ENCODE measurements at places on chromosomes 6 and 20.
A peak's percentile ranks its signal among the peaks of the same experiment; 100 is the strongest.

- no peak for DNase-seq
Measured at GRCh38 chr6:151025076-151025475, 159.6 kb downstream of the MTHFD1L start.

- no peak for DNase-seq
Measured at GRCh38 chr20:11445161-11445560, 472.5 kb upstream of the BTBD3 start.

DNA sequence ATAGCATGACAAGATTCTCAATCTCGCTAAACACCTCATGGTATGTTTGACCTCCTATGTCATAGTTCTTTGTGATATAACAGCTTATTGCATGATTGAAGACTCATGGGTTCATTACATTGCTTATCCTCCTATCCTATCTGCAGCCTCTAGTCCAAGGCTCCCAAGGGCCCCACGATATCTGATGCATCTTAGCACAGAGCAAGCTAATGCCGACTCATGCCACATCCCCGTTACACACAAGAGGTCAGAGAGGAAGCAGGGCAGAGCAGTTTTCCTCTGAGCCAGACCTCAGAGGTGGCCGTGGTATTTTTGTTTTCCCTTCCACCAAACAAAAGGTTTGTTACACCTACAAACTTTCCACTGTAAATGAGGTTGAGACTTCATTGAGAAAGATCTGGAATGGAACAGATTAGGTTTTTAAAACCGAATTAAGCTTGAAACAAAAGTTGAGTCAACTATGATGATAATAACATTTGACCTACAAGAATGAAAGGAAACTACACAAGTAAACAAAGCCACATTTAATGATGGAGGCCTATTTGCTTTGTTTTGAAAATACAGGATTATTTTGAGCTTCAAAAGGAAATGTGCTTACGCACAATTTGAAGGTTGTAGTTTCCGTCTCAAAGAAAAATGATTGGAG, 133.9 kb upstream of the MYLIP start:
- DNase-seq: no peak

GRCh38 chr6:73823046-73823735, 127.2 kb downstream of the CD109 start:
- DNase-seq: no peak

DNA sequence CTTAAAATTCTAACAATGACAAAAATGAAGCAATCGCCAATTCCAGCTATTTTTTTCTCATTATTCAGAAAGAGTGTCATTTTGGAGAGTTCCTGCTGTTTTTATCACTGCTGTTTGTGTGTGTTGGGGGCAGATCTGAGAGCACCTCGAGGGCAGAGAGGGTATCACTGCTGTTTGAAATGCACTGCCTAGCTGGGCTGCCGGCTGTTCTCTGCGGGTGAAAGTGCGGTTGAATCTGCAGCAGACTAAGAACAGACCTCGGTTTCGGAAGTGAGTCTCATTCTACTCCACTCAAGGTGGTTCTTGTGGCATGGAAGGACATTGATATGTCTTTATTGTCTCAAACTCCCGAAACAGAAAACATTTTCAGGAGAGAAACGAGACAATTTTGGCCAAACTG, 18.3 kb downstream of the INSM1 start:
- no peak for DNase-seq

DNA sequence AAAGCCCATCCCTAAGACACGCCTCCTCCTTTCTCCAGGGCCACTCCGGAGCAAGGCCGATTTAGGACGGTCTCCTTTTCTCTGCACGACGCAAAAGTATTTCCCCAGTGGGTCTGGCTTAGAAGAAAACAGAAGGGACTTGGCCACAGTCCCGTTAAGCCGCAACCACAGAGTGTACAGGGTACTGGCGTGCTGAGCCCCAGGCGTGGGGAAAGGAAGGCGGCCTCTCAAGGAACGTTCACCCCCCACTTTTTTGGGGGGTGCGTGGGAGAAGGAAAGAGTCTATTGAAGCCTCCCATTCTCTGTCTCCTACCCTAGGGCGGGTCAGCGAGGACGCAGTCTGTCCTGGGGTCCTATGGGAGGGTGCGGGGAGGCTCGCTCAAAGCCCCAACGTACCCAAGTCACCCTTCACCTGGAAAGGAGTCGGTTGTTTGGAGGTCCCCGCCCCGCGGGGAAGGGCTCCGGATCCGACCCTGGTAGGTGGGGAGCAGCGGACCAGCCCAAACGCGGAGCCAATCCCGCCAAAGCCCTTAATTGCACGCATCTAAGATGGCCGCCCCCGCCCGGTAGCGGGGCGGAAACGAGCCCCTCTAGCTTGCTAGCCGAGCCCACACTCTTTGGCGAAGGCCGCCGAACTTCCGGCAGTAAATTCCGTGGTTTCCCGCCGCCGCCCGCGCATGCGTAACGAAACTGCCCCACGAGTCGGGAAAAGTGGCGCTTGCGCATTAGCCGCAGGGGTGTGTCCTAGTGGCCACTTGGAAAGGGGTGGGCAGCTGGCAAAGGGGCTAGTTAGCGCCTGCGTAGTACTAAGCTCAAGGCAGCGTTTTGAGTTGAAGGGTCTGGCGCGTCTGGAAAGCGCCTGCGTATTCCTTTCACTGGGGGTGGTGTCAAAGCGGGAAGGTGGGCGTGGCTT, at the start of gene OARD1:
TSS of gene OARD1 (minus strand) at position 434 of the 913 bp plus-strand sequence. CDS start 722 bp downstream, outside the sequence.
- peak; percentile 100 for DNase-seq

DNA sequence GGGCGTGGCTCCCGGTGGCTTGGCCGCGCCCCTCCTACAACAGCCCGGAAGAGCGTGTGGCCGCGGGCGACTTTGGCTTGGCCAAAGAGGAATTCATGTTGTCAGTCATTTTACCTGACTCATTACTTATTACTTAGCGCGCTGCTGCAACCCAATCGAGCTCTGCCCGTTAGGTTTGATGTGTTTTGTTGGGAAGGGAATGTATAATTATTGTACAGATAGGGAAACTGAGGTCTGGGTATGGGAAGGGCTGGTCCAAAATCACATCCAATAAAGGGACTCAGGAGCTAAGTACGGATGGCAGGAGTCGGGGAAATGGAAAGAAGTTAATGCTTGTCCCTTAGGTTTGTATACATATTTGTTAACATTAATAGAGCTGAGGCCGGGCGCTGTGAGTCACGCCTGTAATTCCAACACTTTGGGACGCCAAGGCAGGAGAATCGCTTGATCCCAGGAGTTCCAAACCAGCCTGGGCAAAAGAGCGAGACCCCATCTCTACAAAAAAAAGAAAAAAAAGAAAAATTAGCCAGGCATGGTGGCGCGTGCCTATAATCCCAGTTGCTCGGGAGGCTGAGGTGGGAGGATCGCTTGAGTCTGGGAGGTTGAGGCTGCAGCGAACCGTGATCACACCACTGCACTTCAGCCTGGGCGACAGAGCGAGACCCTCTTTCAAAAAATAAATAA, 639 bp upstream of the ZNF335 start:
- DNase-seq: no peak

DNA sequence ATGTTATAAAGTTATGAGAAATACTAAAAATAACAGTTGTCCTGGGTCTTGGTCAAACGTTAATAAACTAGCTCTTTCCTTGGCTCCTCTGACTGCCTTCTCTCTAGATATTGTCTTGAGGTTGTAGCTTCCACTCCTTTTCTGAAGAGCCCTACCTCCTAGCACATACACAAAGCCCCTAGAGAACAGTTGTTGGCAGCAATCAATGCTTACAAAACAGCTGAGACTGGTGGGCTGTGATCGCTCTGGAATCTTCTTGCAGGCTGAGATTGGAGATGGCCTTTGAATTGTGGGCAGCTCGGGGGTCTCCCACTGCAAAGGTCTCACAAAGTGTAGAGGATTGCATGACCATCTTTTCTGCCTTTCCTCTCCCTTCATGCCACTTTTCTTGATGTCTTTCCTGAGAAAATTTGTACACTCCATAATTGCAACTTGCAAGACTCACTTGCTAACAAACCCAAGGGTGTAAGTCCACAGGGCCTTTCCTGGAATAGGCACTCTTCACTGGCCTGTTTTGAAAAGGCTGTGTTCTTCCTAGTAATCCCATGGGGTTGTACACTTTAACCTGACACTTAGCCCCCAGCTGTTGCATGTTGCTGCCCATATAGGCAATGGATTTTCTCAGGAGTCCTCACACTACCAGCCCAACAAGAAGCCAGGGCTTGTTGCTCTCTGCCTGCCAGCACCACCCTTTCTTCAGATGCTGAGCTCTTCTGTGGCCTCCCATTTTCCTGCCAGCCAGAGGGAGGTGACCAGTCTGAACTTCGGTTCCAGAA, 99.9 kb downstream of the TCP11 start:
- no peak for DNase-seq

- no peak for DNase-seq
Measured at GRCh38 chr20:46060301-46060881, 29.4 kb downstream of the NCOA5 start.

DNA sequence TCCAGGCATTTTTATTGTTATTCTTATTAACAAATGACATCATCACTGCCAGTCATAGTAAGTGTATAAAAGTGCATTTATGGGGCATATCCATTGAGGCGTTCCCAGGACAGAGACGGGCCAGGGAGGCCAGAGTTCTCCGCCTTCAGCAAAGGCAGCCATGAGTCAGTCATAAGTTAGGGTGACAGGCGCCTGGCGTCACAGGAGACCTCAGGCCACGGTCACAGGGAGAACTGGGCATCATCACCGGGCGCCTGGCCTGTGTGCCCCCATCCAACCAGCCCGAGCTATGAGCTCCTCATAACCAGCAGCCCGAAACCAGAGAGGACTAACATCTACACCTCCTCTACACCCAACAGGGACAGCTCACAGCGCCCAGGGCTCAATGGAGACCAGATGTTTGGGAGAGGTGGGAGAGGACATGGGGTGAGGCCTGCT, 259.2 kb downstream of the DLL1 start:
- DNase-seq: no peak

DNA sequence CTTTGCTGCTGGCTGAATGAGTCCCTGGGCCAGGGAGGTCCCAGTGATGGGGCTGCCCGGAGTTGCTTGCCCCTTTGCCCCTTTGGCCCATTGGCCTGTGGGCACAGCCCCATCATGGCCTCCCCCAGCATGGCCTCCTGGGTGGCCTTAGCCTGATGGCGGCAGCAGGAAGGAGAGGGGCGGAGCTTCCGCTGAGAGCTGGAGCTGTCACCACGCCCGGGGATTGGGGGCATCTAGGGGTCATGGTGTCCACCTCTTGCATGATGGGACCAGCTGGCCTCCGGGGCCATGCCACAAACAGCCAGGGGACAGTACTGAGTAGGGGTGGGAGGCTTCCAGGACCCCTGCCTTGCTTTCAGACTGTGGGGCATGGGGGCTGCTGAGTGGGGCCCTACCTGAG, 31.5 kb upstream of the GATA5 start:
- no peak for DNase-seq

DNA sequence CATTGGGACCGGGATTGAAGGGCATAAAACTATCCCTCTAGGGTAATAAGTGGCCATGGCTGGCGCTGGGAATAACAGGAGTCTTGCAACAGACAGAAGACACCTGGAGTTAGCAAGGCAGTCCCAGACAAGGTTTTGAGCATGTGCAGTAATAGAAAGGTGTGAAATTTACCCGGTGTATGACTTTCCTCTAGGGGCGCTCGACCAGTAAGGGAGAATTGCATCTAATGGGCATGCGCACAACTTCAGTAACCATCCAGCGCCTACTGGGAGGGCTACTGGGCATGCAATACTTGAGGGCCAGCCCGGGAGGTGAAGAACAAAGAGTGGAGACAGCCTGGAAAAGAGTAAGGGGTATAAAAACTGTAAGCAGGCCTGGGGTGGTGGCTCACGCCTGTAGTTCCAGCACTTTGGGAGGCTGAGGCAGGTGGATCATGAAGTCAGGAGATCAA, 32.7 kb downstream of the SERPINB6 start:
- no peak for DNase-seq

DNA sequence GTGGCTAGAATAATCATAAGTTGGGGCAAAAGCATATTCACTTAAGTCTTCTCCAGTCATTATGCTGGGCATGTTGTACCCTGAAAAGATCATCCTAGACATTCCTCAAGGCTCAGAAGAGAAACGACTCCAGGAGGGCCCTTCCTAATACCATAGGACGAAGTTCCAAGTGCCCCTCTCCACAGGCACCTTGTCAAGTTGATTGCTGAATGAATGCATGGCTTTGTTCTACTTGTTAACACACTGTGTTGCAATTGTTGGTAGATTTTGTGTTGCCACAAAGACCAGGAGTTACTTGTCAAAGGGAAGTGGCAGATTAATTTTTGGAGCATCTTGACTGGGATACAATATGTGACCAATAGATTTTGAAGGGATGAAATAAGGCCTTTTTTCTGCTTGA, 194.3 kb upstream of the SMLR1 start:
- no peak for DNase-seq

DNA sequence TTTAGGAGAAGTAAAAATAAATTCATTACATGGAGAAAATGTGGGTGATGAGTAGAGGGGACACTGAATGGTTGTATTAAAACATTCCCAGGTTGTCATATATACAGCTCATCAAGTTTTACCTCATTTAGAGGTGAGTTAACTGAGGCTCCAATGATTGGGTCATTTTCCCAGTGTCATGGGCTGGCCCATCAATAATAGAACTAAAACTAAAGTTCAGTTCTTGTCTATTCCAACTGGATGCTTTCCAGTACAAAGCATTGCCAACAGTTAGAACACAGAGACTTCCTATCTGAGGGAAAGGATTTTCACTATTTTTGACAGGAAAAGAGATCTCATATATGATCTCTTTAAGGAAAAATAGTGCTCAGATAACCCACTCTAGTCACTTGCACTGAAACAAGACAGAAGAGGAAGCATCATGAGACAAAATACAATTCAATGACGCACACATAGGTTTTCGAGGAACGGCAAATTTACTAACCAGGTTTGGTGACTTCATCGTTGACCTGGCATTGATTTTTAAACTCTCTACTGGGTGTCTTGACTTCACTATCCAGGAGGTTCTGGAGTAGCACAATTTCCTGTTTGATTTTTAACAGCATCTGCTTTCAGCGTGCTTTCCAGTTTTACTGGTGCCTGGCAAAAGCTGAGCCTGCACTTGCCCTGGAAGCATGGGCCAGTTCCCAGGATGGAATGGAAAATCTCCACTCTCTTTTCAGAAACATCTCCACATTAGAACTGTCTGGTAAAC, 195.5 kb upstream of the FBXL4 start:
- DNase-seq: no peak

DNA sequence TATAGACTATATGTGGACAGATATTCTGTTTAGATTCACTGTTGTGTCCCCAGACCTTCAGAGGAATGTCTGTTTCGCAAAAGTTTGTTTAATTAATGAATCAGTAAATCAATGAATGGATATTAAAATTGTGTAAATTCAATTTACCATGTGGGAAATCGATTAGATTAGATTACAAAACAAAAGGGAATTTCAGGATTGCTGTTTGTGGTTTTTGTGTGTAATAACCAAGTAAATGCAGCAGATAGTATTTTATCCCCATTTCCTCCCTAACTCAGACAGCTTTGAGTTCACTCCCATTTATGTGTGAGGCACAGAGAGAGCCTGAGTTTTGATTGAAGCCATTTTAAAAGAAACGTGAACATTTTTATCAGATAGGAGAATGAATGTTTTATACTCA, 214.8 kb downstream of the ADGB start:
- DNase-seq: no peak

DNA sequence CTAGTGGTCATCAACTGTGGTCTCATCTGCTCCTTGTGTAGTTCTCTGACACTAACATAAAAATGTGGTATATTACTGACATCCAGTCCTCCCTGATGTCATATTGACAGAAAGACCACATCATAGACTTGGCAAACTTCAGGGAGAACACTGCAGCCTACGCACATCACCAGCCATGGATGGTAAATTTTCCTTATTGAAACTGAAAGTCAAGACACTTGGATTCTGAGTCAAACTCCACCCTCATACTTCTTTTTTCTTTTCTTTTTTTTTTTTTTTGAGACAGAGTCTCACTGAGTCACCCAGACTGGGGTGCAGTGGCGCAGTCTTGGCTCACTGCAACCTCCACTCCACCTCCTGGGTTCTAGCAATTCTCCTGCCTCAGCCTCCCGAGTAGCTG, 25.4 kb downstream of the NDRG3 start:
- no peak for DNase-seq

GRCh38 chr6:83365931-83366330, 64.9 kb downstream of the ME1 start:
- DNase-seq: no peak

All from NCI-H2171 (cell line).